Stimulated activated CD8-positive, alpha-beta memory T cell treated with anti-CD3 and anti-CD28 coated beads, Interleukin-4, amount 100 ng/mL, for 1 hour (primary cell): ENCODE measurements at places on chromosomes 6 and 20.

- no peak for DNase-seq
These were observed 61.0 kb downstream of the NUDT3 start for GRCh38 chr6:34331371-34332050.

- no peak for DNase-seq
These were observed 29.1 kb upstream of the APCDD1L start for GRCh38 chr20:58544286-58544685.

GRCh38 chr20:20712004-20712473 is 405 bp downstream of the RALGAPA2 start:
- DNase-seq, result no peak

- no peak for DNase-seq
These were observed 1065.8 kb upstream of the EYS start for GRCh38 chr6:66772800-66773199.

- DNase-seq, result no peak
These were observed 229.3 kb downstream of the CLIC5 start for GRCh38 chr6:45786355-45786781.

GRCh38 chr20:62208795-62209755 is 11.0 kb downstream of the HRH3 start:
- DNase-seq, result no peak

DNA sequence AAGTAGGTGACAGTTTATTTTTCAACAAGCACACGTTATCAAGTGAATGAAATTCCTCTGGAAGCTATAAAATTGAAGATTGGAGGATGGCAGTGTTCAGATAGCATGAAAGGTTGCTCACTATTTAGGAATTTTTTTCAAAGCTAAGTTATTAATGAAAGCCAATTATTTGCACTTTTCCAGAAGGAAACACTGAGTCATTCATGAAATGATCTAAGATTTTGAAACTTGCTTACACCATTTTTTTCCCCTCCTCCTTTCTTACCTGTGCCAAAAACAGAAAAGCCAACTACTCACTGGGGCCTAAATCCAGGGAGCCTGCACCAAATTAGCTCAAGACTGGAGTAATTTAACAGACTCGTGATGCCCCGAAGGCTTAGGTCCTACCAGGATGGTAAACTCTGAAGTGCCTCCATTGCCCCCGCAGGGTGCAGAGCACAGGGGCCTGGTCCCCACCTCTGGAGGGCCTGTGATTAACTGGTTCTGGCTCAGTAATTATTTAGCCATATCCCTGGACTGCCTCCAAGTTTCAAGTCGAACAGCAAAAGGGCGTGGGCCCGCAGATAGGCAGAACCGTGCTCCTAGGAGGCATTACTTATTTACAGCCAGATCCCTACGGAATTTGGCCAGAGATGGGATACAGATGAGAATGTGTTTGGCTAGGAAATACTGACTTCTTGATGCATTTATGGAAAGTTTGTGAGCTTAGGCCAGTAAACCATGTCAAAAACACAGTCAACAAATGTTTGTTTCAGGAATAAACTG is 28.0 kb upstream of the ZNF217 start:
- no peak for DNase-seq

GRCh38 chr6:89559487-89559886 is 79.1 kb downstream of the LYRM2 start:
- no peak for DNase-seq

- DNase-seq, result no peak
These were observed 79.0 kb upstream of the ZNF217 start for GRCh38 chr20:53672484-53673129.

DNA sequence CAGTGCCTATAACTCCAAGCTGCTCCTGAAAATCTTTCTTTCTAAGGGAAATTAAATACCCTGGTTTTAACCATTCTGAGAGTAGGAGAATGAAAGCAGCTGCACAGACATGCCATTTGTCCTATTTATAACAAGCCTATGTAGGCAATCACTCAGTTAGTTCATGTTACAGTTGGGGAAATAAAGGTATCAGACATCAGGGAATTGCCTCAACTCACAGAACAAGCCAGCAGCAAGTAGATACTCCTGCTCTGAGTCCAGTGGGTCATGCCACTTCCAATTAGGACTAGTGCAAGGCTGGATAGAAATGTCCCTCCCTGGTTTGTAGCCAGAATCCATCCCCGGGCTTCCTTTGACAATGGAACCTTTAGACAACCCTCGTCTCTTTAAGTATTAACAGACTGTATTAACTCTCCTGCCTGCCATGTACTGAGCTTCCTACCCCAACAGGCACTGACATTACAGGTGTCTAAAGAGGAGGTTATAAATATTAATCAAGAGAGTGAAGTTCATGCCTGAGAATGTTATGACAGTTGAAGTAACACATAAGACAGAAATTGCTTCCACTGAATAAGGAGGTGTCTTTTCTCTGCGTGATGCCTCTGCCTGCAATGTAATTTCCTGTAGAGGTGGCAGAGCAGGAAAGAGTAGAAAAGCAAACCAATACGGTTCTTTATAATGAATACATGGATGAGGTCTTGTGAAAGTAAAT is 28.0 kb upstream of the MARCKS start:
- DNase-seq, result no peak

DNA sequence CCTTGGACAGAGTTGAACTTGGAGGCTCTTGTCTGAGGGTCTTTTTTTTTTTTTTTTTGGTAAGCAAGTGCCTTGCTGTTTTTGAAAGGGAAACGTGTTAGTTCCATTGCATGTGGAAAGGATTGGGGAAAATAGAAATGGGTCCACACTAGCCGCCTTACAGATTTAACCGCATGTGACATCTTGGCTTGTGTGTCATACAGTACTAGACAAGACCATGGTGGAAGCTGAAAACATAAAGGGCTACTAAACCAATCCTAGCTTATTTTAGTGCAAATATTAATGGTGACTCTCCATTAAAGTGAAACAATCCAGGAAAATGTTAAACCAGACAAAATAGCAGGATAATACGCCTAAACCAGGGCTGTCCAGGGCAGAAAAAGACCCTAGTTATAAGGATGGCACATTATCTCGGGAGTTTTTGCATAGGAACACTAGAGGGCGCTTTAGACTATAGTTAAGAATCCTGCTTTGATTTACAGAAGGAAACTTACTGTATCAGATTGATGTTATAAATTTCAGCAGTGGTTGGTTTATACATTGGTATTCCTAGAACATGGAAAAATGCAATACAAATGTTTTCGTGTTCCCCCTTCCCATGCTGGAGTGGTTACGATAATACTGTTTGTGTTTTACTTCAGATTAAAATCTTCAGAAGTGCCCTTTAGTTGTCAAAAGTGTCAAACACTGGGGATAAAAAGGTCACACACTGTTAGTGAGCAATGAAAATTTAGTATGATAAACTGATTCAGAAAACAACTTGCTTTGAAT is 59.8 kb upstream of the DEK start:
- DNase-seq, result no peak

- no peak for DNase-seq
These were observed 192.2 kb downstream of the FARS2 start for GRCh38 chr6:5453546-5453945.

DNA sequence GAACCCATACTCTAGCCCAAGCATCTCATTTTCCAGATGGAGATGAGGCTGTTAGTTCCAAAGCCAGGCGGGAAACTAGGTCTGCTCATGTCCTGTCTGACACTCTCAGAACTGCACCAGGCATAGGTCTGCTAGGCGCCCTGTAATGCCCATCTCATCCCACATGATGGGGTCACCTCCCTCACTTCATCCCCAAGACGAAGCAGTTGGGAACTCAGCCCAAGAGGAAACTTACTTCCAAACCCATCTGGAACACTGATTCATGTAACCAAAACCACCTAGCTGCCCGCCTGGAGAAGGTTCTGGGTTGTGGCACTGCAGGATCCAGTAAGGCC is 119.4 kb upstream of the PRND start:
- DNase-seq, result no peak

GRCh38 chr6:33384581-33385020 is 7.0 kb upstream of the KIFC1 start:
- no peak for DNase-seq

DNA sequence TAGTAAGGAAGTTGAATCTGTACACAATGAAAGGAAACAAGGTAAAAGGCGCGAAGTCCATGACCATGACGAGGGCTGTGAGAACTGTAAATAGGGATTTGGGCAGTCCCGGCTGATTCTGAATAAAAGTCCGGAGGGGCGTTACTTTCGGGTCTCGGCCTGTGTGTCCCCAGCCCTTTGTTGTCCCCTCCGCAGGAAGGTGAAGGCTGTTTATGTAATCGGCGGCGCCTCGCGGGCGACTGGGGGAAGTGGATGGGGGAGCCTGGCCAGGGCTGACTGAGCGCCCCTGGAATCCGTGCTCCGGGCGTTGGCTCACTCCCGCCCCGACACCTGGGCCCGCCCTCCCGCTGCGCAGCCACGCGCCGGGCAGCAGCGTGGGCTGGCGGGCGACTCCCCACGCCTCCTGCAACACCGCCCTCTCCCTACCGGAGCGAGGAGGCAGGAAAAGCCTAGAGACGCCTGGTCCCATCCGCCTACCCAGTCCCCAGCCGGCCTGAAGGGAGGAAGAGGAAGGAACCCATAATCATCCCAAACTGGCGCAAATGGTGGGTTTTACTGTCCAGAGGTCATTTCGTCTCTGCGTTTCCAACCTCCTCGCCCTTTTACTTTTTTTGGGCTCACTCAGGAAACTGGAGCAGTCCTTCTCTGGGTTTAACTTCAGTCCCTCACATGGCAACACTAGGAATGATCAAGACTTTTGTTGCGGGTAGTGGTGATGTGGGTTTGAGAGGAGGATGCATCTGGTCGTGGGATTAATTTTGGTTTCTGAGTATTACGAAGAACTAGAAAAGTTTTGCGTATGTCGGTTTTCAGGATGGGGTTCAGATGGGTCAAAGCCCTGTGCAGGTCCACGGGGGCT is 12.1 kb downstream of the TRIM31 start:
- no peak for DNase-seq

DNA sequence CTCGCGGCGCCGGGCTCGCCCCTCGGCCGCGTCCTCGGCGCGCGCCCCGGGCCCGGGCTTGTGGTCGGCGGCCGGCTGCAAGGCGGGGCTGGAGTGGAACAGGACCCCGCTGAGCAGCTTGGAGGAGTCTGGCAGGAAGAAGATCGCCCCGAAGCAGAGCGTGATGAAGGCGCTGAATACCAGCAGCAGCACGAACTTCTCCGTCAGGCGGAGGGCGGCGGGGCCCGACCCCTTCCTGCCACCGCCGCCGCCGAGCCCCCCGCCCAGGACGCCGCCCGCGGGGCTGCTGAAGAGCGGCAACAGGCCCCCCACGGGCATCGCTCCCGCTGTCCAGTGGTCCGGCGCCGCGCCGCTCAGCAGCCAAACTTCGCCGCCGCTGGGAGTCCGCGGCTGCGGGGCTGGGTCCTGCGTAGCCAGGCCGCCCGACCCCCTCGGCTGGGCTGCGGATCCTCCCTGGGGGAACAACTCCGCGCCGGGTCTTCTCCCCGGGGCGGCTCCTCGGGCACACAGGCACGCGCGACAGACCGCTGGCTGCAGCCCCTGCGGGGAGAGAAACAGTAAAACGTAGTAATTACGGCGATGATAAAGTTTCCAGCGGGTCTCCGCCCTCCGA is 707 bp downstream of the MAN1A1 start:
- DNase-seq, result no peak

- DNase-seq, result no peak
These were observed 36.8 kb upstream of the KLHL31 start for GRCh38 chr6:53702316-53702715.

GRCh38 chr20:52847029-52847660 is 125.0 kb upstream of the TSHZ2 start:
- DNase-seq, result no peak

- no peak for DNase-seq
These were observed 54.8 kb downstream of the PFDN4 start for GRCh38 chr20:54262671-54263070.

- DNase-seq, result no peak
These were observed 61.6 kb upstream of the ADGRG6 start for GRCh38 chr6:142240179-142240578.

- DNase-seq, result no peak
These were observed 250.4 kb downstream of the NKAIN2 start for GRCh38 chr6:124054034-124054433.

DNA sequence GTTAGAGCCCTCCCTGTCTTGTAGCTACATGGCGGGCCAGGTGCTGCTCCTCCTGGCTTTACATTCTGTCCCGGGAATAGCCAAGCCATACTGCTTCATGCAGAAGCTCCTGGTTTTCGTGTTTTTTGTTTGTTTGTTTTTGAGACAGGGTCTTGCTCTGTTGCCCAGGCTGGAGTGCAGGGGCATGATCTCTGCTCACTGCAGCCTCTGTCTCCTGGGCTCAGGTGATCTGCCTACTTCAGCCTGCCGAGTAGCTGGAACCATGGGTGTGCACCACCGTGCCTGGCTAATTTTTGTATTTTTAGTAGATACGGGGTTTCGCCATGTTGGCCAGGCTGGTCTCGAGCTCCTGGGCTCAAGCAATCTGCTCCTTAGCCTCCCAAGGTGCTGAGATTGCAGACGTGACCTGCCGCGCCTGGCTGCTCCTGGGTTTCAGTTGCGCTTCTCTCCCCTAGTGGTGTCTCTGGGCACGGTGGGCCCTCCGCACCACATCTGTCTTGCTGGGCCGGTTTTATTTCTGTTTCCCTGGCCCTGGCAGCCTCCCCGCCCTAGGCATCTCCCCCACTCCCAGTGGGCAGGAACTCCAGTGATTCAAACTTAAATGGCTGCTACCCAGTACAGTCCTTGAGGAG is 12.9 kb downstream of the CDYL start:
- no peak for DNase-seq

DNA sequence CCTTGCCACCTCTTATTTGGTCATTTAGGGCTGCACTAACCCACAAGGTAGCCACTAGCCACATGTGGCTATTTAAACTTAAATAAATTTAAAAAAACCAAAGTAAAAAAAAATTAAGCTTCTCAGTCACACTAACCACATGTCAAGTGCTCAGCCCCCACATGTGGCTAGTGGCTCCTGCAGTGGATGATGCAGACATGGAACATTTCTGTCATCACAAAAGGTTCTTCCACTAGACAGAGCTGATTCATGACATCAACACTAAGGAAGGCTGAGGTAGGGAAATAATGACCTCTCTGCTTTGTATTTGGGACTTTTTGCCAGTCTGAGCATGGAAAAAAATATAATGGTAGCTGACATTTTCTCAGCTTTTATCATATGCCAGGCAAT is 173.0 kb upstream of the FERMT1 start:
- DNase-seq, result no peak
